Fibroblast of the aortic adventitia (primary cell): ENCODE measurements at places on chromosomes 12 and 14.

GRCh38 chr12:115407723-115408122 is 723.7 kb upstream of the TBX3 start:
- DNase-seq = no peak

GRCh38 chr14:90609376-90609775 is 206.9 kb downstream of the TTC7B start:
- DNase-seq = no peak

DNA sequence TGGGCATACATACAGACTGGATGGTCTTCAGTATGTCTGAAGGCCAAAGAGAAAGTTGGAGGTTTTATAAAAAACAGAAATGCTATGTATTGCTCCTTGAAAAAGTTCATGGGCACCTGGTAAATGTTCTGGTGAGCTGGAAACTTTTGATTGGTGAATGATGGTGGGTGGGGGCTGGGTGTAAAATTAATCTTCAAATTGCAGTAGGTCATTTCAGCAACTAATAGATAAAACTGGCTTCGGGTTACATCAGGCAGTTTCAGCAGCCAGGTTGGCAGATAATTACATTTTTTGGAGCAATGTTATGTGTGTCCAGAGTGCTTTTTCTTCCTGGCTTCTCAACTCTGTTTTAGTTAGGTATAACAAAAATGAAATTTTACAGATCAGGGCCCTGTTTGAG is 35.3 kb downstream of the SDR9C7 start:
- DNase-seq = peak; percentile 21

DNA sequence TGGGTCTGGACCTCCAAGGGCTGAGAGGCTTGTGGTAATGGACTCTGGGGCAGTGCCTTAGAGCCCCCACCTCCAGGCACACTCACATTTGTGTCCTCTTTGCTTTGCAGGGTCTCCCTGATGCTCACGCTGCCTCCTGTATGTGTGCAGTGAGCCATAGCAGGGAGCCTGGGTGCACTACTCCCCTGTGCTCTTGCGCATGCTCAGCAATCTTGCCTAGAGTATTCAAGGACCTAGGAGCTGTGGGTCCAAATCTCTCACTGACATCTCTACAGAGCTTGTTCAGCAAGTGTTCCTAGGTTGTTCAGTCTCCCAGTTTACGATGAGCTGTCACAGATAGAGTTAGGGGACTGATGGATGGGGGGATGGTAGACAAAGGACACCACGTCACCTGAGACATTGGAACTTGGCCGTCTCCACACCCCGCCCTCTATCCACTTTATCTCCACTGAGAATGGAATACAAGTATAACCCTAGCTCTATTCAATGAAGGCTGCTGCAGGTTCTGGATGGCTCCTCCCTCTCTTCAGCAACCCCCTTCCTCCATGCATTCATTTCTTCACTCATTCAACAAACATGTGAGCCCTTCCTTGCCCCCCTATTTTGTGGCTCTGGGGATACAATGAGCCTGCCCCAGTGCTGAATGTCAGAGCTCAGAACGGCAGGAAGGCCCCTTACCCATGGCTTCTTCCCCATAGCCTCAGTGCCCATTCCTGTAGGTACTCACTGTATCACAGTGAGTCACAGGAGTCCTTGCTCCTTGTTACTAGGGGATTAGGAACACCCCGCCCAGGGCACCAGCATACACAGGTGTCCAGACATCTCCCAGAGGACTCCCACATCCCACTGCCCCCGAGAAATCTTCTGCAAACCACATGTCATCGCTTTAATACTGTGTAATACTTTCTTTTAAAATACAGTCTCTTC is 31.2 kb downstream of the FIGNL2 start:
- DNase-seq = no peak
